GM12891 (cell line): ENCODE measurements at places on chromosomes 4 and X.

GRCh38 chrX:29555465-29556091 lies 659.8 kb upstream of the MAGEB2 start:
- no peak for DNase-seq

- DNase-seq: no peak
Observed at GRCh38 chr4:41129128-41129754, 85.1 kb downstream of the APBB2 start.

DNA sequence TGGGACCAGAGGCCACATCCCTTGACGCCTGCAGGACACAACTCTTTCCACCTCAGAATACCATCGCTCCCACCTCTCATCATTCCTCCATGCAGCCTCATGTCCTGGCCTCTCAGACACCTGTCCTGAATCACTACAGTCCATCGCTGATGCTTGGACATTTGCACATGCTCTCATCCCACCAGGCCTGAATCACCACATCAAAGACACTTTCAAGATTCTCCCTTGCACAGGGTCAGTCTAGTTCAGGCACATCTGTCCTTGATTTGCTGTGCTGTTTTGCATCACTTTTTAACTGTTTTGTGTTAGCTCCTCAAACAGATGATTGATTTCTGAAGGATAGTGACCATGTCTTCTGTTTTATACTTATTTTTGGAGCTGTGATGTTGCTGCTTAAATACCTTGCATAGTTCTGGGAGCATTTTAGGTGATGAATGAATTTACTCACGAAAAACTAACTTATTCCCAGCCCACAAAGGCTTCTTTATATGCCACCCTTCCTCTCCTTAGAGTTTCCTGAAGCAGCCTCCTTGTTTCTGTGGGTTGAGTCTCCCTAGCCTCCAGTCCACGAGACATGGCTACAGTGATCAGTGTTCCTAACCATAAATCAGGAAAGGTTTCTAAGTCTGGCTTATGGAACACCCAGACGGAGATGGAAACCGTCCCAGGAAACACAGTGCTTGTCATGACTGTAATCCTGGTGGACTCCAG lies 2.6 kb downstream of the FAM114A1 start:
- DNase-seq: no peak

GRCh38 chr4:165716472-165716871 lies 156.6 kb upstream of the TLL1 start:
- no peak for DNase-seq

DNA sequence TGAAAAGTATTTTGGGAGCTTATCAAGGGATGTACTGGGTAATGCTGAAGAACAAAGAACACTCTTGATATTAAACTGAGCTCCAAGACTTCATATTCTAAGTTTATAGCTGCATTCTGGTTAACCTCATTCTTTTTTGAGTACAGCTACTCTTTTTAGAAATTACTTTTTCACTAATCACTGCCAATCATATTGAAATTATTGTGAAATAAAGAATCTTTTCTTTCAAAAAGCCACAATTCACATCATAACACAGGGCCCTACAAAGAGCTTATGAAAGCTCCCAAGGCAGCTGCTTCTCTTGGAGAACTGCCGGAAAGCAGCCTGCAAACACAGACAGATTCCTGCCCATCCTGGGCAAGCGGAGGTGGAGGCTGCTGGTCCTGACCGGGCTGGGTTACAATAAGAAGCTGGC lies 121.4 kb downstream of the RNF150 start:
- DNase-seq: no peak

GRCh38 chr4:27059446-27059845 lies 198.8 kb downstream of the STIM2 start:
- no peak for DNase-seq

- DNase-seq: no peak
Observed at GRCh38 chrX:11381464-11381863, 88.3 kb downstream of the AMELX start.

GRCh38 chr4:3372933-3373465 lies 68.8 kb upstream of the HGFAC start:
- DNase-seq: peak; percentile 70

GRCh38 chr4:70925899-70926635 lies 23.9 kb downstream of the MOB1B start:
- DNase-seq: no peak

DNA sequence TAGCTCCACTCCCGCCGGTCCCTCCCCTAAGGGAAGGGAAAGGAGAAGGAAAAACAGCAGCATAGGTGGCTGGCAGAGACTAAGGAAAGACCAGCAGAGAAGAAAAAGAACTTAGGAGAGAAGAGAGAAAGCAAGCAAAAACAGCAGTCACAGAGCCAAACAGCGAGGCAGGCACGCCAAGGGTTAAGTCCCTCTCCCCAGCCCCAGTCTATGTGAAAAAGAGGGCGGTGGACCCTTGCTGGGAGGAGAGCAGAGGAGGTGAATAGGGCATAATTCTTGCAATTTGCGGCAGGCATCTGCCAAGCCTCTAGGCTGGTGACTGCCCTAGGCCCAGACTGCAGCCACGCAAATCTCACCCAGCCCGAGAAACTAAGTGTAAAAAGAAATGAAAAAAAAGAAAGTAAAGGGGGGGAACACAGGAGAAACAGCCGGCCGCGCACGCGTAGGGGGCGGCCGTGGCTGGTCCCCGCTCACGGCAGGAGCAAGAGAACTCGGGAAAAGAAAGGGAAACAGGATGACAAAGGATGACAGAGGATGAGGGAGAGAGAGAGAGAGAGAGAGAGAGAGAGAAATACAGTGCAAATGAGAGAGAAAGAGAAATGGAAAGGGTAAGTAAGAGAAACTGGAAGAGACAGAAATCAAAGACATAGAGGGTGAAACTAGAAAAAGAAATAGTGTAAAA lies 48.6 kb downstream of the MAGEA9 start:
- DNase-seq: no peak

GRCh38 chrX:13607996-13608365 lies 38.6 kb downstream of the EGFL6 start:
- no peak for DNase-seq

DNA sequence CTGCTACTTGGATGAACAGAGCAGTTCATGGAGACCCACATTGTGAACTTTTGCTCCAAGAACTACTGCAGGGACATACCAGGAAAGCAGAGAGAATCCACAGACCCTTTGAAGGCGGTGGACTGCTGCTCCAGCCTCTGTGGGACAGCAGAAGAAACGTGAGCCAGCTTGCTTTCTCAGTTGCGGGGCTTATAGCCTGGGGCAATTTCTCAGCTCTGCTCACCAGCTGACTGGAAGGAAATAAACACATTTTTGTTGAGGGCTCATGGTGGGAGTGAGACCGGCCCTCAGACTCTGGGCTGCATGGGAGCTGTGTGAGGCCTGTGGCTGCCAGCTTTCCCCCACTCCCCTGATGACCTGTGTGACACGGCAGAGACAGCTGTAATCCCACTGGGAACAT lies 2.6 kb upstream of the ADH1A start:
- DNase-seq: no peak

DNA sequence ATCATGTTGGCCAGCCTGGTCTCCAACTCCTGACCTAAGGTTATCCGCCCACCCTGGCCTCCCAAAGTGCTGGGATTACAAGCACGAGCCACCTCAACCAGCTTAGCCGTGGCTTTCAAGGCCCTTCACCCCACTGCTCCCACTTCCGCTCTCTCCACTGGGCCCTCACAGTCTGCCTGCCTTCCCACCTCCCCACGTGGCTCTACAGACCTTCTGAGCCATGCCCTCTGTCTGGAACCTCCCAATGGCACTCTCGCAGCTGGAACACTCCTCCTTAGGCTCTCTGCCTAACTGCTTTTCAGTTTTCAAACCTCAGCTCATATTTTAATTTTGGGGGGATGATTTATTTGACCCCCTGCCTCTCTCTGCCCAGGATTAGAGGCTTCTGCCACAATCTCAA lies 59.3 kb upstream of the SH3RF1 start:
- DNase-seq: no peak

DNA sequence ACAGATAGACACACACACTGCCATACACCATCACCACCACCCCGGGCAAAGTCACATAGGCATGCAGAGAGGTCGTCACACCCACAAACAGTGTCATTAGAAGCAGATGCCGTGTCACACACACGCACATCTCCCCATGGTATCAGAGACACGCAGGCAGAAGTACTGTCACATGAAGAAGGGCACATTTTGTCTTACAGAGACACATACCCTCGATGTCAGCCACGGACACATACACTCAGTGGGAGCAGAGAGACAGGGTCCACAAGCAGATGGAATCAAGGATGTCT lies 3.3 kb downstream of the NALF2 start:
- DNase-seq: no peak

- no peak for DNase-seq
Observed at GRCh38 chr4:150176547-150176946, 98.3 kb downstream of the DCLK2 start.

DNA sequence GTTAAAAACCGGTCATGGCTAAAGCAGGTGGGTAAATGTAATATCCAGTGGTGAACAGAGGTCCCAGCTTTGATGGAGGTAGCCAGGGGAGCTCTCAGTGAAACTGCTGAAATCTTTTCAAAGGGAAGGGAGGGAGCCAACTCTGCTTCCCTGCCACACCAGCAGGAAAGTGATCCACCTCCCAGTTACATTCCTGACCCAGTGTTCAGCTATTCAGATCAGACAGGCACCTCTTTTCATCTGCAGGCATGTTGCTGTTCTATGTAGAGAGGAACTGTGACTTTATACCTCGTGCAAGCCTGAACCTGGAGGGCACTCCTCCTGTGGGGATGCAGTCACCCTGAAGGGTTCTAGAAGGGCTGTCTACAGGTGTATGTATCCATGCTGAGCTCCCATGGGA lies 37.6 kb downstream of the DCLK2 start:
- DNase-seq: no peak

- no peak for DNase-seq
Observed at GRCh38 chr4:30769093-30769492, 48.9 kb downstream of the PCDH7 start.

GRCh38 chrX:24479924-24480323 lies 14.8 kb downstream of the PDK3 start:
- DNase-seq: no peak

DNA sequence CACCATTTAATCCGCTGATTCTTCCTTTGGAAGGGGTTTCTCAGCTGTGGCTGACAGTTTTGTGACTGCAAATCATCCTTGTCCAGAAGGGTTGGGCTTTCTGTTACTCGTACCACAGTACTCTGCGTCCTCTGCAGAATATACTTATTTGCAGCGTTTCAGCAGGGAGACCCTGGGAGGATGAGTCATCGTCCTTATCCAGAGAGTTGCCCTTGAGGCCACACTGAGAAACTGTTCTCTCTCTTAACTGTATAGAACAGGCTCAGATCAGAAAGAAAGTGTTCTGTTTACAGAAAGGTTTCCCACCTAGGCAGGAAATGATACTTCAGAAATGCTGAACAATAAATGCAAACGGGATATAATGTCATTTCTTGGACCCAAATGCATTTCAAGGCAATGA lies 47.8 kb upstream of the DDX53 start:
- no peak for DNase-seq

- no peak for DNase-seq
Observed at GRCh38 chrX:34884817-34885216, 57.8 kb upstream of the FAM47B start.

GRCh38 chr4:7199771-7200441 lies 7.6 kb downstream of the SORCS2 start:
- DNase-seq: no peak

DNA sequence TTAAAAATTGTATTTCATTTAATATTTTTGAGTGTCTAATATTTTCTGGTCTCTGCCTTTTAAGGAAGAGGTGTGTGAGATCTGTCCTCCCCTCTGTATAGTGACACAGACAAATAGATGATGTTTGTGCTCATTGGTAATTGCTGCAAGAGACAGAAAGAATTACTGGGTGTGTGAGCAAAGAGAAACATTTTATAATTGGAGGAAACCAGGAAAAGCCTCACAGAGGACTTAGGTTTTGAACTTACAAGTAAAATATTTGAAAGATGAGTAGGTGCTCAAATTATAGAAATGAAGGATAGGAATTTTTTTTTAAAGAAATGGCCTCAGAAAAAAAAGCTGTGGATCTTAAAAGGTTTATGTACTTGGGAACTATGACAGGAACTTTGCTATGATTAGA lies 149.8 kb downstream of the SPCS3 start:
- DNase-seq: no peak

- no peak for DNase-seq
Observed at GRCh38 chr4:37873386-37873785, 17.5 kb upstream of the TBC1D1 start.

- DNase-seq: no peak
Observed at GRCh38 chrX:134013092-134013497, 27.7 kb upstream of the GPC3 start.
